ENCODE measurements at places on chromosomes 7 and 10.

DNA sequence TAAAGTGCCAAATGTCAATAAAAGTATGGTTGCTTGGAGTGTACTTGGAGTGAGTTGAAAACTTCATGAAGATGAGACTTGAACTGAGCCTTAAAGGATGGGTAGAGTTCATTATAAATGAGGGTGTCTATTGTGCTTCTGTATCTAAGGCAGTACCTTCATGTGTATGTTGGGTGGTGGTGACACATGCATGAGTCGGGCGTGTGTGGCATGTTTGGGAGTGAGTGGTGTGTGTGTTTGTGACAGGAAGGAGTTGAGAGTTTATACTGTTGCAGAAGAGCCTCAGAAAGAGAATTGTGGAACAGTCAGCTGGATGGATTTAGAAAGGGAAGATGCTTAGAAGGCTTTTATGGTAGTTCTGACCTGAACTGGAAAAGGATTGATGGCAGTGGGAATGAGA, 6.0 kb upstream of the ZRANB1 start:
- DNase-seq = peak; percentile 45

GRCh38 chr7:157005456-157006204, 4.8 kb downstream of the MNX1 start:
- DNase-seq = no peak

- DNase-seq = no peak
Measured at GRCh38 chr7:67788669-67789068, 792.0 kb downstream of the TYW1 start.

DNA sequence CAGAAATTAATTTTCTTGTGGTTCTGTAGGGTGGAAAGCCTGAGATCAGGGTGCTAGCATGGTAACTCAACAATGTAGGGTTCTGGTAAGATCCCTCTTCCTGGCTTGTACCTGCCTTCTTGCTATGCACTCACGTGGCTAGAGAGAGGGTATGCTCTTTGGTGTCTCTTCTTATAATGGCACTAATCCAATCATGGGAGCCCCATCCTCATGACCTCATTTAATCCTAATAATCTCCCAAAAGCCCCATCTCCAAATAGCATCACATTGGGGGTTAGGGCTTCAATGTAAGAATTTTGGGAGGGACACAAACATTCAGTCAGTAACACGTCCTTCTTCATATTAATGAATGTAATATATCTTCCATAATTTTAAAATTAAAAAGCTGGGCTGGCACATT, 39.6 kb upstream of the FAM133B start:
- DNase-seq = no peak

DNA sequence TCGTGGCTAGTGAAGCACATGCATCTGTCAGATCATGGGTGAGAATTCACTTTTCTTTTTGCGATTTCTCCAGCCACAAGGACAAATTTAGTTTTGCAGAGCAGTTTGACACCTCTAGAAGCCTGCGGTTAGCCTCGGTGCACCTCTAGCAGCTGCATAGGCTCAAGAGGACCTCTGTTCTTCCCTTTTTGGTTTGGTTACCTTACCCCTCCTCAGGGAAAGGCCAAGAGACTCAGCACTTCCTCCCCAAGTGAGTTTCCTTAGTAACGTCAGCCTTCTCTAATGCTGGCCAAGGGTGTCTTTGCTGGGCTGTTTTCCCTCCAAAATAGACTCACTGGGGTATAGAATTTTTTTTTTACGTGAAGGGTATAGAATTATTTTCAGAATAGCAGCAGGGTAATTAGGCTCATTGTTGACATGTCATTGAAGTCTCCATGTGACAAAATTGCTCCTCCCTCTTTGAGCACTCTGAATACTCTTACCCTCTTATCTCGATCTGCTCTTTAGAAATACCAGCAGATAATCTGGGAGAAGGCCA, 97.8 kb downstream of the AUTS2 start:
- DNase-seq = no peak

DNA sequence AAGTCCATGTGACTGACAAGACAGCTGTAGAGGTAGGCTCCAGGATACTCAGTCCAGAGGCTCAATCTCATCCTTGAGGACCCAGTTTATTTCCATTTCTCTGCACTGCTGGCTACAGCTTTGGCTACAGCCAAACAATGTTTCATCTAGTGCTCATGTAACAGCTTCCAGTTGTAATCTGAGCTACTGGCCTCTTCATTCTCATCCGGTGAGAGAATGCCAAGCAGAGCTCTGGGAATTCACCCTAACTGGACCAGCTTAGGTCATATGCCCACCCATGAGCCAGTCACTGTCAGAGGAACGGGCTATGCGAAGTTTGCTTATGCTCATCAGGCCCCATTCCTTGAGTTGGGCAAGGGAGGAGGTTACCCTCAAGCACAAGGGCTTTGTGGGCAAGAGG, 192.9 kb downstream of the EVX1 start:
- peak; percentile 58 for DNase-seq

DNA sequence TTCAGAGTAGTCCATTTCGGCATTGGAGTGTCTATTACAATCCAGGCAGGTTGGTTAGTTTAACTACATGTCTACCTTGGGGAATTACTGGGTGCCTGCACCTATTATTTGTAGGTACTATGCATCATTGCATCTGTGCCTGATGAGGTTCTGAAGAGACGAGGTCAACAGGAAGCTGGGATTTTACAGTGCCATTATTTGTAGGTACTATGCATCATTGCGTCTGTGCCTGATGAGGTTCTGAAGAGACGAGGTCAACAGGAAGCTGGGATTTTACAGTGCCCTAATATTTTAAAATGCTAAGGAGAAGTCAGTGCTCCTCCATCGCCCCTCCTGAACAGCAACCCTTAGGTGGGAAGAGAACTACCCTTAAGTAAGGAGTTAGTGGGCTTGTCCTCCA, 41.7 kb downstream of the NPY start:
- no peak for DNase-seq

- no peak for DNase-seq
Measured at GRCh38 chr7:122676466-122676865, 22.5 kb downstream of the RNF133 start.

- peak; percentile 99 for DNase-seq
Measured at GRCh38 chr7:98418636-98419315, 17.9 kb upstream of the BAIAP2L1 start.

DNA sequence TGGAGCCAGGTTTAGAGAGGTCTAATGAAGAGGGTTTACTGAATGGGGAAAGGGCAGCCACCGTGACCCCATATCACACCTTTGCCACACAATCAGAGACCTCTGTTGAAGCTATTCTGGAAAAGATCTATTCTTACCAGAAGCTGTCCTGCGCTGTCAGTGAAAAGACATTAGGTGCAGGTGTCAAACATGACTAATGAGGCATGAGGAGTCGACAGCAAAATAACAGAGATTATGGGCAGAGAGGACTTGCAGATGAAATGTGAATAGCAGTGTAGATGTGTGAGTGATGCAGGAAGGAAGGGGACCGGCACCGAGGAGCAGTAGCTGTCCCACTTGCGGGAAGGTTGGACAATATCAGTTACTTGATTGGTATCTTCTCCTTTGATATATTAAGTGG, 627.7 kb upstream of the GALNT17 start:
- DNase-seq = no peak

DNA sequence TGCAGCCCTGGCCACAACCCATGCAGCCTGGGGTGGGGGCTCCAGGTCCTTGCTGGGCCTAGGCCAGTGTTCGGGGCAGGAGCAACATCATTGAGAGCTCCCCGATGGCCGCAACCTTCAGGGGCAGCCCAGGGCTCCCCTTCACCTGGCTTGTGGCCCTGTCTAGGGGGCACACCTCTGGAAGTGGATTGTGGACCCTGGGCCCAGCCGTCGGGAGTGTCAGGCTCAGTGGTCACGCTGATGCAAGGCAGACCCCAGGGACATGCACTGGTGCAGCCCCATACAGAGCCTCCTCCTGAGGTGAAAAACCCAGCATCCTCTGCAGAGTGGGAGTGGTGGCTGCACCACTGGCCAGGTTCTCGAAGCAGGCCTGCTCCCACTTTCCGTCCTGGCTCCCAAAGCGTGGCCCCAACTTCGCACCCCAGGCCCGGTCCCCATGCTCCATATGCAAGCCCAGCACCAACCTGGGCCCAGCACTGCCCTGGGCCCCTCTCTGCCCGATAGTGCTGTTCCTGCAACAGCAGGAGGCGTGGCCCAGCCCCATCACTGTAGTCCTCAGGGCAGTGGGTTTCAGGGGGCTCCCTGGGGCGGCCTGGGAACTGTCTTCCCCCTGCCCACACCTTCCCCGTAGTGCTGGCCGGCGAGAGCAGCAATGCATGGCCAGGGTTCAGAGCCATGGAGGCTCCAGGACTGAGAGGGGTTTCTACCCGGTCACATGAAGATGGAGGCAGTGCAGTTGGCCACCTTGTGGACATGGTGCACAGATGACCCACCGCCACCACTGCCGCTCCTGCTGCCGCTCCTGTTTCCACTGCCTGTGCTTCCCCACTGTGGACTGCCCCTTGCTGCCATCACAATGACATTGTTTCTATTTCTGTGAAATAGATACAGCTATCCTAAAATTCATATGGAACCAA, 303.9 kb upstream of the NRG3 start:
- no peak for DNase-seq

- peak; percentile 93 for DNase-seq
Measured at GRCh38 chr7:116097365-116098009, 66.9 kb upstream of the TFEC start.
